Activated CD4-positive, alpha-beta T cell treated with anti-CD3 and anti-CD28 coated beads, Interleukin-2, amount 50 U/mL, for 1 hour (primary cell): ENCODE measurements at places on chromosomes 4 and X.

DNA sequence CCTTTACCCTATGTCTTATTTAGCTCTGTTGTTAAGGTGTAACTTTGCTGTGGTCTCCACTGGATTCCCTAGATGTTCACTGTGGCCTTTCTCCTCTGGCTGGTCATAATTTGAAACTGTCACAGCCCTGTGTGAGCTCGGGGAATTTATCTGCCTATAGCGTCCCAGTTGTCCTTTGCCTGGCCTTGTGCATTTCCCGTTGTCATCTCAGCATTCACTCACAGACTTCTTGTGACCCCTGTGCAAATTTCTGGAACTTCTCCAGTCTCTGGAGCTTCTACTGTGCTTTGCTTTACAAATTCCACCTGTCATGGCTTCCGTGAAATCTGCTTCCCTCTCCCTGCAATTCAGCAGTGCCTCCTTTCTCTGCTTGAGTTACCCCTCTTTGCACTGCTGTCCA lies 106.7 kb downstream of the WWC2 start:
- no peak for DNase-seq

GRCh38 chrX:153925739-153926551 lies at the start of gene ARHGAP4:
Gene ARHGAP4, minus strand, starts transcription at chrX:153926264. Its CDS starts 62 bp downstream, at chrX:153926202.
- DNase-seq: peak; percentile 22

DNA sequence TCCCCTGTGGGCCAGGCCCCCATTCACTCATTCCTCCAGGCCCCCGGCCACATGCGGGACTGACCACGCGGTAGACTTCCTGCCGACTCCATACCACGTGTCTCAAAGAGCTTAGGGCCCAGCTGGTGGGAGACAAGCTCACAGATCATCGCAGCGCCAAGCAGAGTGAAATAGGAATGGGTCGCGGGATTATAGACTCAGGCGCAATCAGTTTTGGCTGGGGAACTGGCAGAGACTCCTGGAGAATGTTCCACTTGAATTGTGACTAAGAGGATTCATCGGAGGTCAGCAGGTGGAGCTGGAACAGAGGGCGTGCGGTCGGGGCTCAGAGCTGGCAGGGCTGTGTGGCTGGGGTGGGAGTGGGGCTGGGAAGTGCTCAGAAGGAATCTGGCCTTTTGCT lies 15.6 kb downstream of the ATP2B3 start:
- DNase-seq: no peak

GRCh38 chr4:76854858-76855257 lies 43.1 kb downstream of the SOWAHB start:
- DNase-seq: no peak

DNA sequence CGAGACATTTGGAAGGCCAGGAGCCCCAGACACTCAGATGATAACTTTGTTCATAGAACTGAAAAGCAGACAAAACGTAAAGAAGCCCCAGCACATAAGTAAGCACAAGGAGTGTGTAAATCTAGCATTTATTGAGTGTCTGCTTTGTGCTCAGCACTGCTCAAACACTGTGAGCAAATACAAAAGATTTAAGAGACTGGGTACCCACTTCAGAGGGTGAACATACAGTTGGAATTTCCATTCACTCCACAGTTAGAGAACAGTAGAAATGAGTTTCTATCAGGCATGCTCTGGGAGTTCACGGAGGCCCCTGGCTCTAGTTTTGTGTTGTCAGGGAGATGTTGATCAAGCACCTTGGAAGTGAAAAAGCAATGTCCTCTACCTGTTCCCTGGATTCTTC lies 39.8 kb downstream of the ACE2 start:
- no peak for DNase-seq

GRCh38 chr4:113732-114131 lies 10.6 kb upstream of the ZNF718 start:
- no peak for DNase-seq

- DNase-seq: no peak
These were observed 15.8 kb downstream of the RNF212 start for GRCh38 chr4:1097553-1097952.

GRCh38 chr4:69092190-69092589 lies 4.1 kb upstream of the UGT2B7 start:
- no peak for DNase-seq

DNA sequence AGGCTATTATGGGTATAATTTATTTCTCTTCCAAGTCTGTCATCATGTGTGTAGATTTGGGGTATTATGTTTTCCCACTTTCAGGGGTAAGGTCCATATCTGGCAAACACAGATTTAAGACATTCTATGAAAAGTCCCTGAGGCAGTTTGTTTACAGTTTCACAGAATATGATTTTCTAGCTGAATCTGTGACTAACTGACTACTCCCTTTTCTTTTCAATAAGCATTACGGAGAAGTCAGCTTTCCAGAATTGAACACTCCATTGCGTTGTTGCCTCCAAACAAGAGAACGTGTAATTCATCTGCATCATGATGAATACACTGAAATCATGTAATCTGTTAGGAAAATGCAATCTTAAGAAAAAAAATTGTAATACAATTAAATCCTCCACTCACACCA lies 226.7 kb upstream of the SFRP2 start:
- DNase-seq: no peak

DNA sequence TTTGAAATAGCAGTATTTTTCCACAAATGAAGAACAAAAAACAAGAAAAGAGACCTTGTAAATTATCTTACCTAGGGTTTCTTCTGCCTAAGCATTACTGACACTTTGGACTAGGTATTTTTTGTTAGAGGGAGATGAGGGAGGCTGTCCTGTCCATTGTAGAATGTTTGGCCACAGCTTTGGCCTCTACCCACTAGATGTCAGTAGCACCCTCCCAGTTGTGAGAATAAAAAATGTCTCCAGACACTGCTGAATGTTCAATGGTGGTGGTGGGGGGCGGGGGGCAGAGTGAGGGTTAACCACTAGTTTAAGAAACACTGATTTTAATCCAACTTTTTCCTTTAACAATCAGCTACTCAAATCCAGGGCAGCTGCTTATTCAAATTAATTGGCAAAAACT lies 25.8 kb downstream of the OTUD4 start:
- DNase-seq: no peak

DNA sequence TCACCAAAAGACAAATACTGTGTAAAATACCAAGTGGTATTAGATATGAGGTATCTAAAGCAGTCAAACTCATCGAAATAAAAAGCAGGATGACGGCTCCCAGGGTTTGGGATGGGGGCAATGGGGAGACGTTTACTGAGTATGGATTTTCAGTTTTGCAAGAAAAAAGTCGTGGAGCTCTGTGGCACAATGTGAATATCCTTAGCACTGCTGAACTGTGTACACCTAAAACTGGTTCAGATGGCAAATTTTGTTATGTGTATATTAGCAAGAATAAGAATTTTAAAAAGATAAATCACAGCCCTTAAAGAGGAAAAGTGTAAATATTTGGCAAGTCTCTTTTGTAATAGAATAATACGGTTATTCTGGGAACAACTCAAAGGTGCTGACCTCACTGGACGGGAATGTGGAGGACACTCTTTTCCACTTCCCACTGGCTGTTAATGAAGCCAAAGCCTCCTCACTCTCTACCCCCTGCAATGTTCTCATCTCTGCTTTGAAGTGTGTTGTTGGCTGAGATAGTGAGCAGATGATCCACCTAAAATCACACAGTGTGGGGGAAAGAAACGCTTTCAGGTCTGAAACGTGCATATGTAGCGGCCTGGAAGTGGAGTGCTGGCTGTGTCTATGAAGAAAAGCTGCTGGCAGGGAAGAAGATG lies 49.2 kb downstream of the SEL1L3 start:
- DNase-seq: no peak

DNA sequence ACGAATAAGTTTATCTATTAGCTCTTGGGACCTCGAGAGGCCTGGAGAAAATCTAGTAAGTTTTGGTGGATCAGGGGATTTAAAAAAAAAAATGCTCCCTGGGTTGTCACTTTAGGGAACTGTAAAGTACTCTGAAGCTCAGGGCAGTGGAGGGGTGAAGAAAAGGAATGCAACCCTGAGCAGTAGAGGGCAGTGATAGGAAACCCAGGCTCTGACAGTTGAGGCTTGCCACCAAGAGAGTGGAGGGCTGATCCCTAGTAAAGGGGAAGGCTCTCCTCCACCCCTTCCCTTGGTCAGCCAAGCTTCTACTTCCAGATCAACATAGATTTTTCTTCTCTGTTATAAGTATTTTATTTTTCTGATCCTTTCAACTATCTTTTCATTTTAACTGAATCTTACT lies 73.1 kb downstream of the FBXO8 start:
- no peak for DNase-seq

GRCh38 chrX:104318330-104319009 lies 63.7 kb upstream of the ESX1 start:
- DNase-seq: no peak

GRCh38 chr4:38073596-38074234 lies 113.5 kb downstream of the PTTG2 start:
- DNase-seq: no peak

DNA sequence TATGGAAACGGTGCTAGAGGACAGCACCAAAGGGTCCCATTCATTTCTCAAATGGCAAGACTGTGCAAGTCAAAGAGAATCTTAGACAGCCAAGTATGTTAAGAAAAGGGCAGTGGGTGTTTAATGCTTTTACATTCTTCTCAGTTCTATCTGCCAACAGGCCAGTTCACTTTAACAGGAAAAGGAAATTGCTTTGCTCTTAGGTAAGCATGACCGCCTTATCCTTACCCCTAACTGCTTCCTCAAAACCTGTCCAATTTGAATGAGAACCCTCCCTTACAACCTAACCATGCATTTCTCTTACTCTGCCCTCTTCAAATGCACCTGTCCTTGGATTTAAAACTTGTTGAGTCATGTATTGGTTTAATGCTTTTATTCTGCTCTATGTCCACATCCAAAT lies 44.5 kb upstream of the BLTP1 start:
- DNase-seq: no peak

- DNase-seq: no peak
These were observed 1.2 kb upstream of the EFHC2 start for GRCh38 chrX:44344687-44345086.

DNA sequence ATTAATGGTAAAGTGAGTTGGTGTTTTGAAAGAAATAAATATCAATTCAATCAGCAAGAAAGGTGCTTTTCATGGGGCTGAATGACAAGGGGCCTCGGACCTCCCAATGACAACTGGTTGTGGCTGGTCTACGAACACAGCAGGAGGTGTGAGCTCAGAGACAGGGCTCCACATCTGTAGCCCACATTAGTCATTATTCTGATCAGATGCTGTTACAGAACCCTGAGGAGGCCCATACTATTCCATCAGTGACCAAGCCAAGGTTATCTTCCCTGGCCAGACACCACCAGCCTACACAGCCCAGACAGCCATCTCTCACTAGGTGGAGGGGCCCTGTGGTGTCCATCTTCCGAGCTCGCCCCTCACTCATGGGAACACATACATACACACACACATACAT lies 168.8 kb downstream of the SH3KBP1 start:
- no peak for DNase-seq

DNA sequence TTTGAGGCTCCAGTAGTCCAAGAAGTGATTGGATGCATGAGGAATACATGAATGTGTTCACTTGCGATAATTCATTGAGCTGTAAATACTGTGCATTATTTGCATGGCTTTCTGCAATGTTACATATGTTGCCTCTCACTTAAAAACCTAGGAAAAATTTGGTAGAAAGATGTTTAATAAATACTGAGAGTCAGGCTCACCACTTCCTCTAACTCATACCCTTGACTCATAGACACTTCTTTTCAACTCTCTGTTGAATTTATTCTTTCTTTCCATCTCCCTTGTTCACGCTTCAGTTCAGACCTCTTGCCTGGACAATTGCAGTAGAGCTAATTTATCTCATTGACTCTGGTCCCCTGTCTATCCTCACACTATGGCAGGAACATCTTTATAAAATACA lies 35.8 kb upstream of the LEF1 start:
- no peak for DNase-seq

- no peak for DNase-seq
These were observed 60.5 kb upstream of the ADAMTS3 start for GRCh38 chr4:72629540-72629939.

- no peak for DNase-seq
These were observed 2.3 kb downstream of the HTRA3 start for GRCh38 chr4:8271821-8272220.

- no peak for DNase-seq
These were observed 357.3 kb upstream of the RASGEF1B start for GRCh38 chr4:81828991-81829390.
